ENCODE measurements at places on chromosomes 6 and 20.
A peak's percentile ranks its signal among the peaks of the same experiment; 100 is the strongest.

DNA sequence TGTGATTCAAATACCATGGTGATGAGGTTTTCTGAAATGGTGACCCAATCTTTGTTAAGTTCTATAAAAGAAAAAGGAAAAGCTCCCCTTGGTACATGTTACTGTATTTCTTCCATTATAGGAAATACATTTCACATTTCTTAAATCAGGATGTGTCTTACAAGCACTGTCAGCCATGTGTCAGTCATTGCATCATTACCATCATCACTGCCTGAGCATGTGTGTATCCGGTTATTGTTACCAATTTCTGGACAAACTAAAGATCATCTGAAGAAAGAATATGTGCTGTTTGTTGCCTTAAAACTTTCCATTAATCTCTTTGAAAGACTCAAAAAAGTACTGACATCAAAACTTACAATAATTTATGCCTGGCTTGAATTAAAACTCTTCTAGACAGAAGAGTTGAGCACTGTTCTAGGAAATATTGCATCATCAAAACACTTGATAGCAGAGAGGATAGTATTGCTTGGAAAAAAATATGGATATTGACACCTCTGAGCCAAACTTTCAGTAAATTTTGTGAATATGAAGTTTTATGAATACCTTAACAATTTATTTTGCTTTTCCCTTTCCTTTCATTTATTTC, 7.1 kb upstream of the TSPYL1 start:
- no peak for DNase-seq

- no peak for DNase-seq
Measured at GRCh38 chr20:54195483-54196472, 12.1 kb upstream of the PFDN4 start.

DNA sequence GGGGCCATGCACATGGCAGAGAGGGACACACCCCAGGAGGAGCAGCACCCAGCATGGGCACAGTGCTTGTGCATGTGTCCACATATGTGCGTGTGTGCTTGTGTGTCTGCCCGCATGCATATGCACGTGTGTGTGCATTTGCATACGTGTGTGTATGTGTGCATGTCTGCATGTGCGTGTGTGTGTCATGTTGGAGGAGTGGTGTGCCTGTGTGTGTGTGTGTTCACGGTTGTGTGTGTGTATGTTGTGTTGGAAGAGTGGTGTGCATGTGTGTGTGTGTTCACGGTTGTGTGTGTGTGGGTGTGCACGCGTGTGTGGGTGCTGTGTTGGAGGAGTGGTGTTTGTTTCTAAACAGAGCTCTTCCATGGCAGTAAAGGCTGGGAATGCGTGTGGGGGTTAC, 50.7 kb upstream of the SLCO4A1 start:
- no peak for DNase-seq

- no peak for DNase-seq
Measured at GRCh38 chr20:29326376-29327070, 1930.9 kb upstream of the DEFB115 start.

DNA sequence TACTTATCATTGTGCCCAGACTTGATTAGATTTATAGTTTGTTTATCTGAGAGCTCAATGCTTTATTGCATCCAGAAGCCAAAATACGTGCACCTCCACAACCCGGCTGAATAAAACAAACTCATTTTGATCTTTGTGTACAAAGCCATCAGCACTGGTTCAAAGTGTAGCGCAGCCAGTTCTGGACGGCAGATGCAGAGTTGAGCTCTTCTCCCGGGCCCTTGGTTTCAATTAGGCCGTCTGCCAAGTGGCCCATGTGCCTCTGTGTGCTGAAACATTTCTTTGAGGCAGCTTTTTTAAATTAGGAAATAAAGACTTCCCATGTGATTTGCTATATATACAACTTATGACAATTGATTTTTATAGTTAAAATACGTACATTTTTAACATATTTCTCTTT, 96.2 kb upstream of the RSPO3 start:
- DNase-seq: no peak

- no peak for DNase-seq
Measured at GRCh38 chr6:141265756-141266623, 866.7 kb upstream of the GJE1 start.

DNA sequence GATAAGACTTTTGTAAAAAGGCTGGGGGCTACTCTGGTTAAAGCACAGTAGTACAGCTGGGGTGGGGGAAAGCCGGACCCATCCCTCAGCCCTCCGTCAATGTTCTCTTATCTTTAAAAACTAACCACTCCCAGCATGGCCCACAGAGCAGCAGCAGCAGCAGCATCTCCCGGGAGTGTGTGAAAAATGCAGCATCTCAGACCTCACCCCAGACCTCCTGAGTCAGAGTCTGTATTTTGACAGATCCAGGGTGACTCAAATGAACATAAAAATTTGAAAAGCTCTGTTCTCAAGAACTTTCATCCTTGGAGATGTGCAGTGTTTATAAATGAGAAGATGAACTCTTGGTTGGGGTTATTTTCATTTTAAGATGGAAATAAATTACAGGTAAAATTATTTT, 277.7 kb upstream of the ECI2 start:
- no peak for DNase-seq

GRCh38 chr6:77180326-77180725, 283.0 kb downstream of the HTR1B start:
- DNase-seq: no peak

DNA sequence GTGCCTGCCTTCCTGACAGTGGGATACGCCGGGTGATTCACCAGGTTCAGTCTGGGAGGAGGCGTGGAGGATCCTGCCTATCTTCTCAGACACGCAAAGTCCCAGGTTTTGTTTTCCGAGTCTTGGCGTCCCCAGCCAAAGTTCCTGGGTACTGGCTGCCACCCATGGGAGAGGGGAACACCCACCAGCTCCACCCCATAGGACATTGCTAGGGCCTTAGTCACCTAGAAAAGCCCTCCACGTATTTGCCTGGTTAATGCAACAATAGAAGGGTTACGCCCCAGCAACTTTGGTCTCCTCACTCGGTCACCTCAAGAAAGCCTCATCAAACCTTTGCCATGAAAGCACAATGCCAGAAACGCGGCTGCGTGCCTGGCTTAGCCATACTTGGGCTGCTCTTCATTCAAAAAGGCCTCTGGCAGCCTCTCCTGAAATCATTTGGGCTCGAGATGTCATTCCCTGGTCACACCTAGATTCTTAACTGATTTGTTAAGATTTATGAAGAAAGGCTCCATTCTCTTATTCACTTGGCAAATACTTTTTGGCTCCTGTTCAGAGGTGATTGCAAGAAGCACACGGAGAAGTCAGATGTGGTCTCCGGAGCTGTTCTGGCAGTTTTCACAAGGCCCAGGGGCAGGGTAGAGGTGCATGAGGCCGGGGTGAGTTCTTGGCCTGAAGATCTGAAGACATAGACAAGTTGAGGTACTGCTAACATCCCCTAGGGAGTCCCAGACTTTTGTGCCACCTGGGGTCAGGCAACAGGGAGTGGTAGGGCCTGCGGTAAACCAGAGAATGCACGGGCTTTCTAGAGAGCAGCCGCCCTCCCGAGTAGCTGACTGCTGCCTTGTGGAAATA, 35.5 kb upstream of the ZNF133 start:
- no peak for DNase-seq

DNA sequence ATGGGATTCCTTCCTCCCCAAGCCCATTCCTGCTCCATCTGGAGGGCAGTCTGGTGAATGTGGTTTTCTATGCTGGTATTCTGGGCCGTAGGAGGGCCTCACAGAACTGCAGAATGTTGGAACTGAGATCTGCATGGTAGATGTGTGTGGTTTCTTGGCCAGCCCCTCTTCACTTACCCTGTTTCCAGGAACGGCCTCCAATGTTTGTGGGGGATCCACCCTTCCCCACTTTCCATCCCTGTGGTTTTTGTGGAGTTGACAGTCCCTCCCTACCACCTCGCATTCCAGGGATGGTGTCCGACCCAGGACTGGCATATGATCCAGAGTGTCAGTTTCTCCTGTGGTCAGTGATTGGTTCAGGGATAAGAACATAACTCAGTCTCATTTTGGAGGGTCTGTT, 26.7 kb upstream of the TMEM14A start:
- no peak for DNase-seq

- no peak for DNase-seq
Measured at GRCh38 chr6:168016176-168016620, 18.7 kb downstream of the KIF25 start.

GRCh38 chr6:4185419-4185818, 50.0 kb upstream of the ECI2 start:
- peak; percentile 17 for DNase-seq

GRCh38 chr6:129959358-129959930, 58.9 kb upstream of the L3MBTL3 start:
- no peak for DNase-seq

DNA sequence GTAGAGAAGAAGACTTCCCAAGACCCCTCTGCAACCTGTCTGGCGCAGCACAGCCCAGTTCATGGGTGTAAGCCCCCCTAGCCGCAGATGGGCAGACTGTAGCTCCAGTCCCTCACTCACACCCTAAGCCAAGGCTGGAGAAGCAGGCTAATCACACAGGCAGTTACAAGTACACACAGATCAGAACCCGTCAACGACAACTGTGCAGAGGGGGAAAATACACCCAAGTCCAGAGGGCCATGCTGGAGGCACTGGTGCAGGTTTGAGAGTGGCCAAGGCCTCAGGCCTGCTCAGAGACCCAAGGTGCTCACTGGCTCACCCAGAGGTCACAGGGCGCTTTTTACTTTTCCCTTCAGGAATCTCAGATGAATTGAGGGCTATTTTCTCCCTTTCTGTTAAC, 106.1 kb downstream of the NOL4L start:
- DNase-seq: no peak

- DNase-seq: no peak
Measured at GRCh38 chr6:19354181-19354580, 483.0 kb upstream of the ID4 start.

- no peak for DNase-seq
Measured at GRCh38 chr20:59331721-59332329, 31.4 kb downstream of the EDN3 start.

GRCh38 chr6:39953076-39953618, 18.9 kb upstream of the MOCS1 start:
- DNase-seq: no peak

DNA sequence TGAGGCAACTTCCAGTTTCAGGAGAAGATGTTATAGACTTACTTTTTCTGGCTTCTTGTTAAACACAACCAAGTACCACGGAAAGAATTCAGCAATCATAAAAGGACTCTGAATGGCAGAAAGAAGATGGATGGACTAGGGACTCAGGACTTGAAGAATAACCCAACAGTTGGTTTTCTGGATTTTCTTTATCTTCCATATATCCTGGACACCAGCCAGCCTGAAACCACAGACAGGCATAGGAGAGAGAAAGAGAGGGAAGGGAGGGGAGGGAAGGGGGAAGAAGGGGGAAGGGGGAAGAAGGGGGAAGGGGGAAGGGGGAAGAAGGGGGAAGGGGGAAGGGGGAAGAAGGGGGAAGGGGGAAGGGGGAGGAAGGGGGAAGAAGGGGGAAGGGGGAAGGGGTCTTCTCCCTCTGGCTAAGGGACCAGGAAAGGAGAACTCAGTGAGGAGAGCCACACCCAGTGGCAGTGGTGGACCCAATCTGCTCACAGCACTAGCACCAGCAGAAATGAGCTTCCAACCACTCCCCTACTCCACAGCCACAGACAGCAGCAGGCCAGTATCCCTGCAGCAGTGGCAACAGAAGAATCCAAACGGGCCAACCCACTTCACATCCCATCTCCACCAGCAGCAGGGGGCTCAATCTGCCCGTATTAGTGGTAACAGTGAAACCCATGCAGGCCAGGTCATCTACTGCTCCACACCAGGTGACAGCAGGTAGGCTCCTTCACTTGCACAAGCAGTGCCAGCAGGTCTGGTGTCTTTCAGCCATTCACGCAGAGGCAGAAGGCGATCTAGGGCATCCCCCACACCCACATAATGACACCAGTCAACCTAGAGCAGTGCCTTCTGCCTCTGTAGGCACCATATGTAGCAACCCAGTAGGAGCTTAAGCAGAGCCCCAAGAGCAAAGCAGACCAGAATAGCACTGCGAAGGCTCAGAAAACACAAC, 78.6 kb downstream of the TRMT6 start:
- DNase-seq: no peak

- DNase-seq: no peak
Measured at GRCh38 chr6:29941471-29941870, 861 bp upstream of the HLA-A start.

- no peak for DNase-seq
Measured at GRCh38 chr6:8758412-8758811, 323.1 kb upstream of the SLC35B3 start.

DNA sequence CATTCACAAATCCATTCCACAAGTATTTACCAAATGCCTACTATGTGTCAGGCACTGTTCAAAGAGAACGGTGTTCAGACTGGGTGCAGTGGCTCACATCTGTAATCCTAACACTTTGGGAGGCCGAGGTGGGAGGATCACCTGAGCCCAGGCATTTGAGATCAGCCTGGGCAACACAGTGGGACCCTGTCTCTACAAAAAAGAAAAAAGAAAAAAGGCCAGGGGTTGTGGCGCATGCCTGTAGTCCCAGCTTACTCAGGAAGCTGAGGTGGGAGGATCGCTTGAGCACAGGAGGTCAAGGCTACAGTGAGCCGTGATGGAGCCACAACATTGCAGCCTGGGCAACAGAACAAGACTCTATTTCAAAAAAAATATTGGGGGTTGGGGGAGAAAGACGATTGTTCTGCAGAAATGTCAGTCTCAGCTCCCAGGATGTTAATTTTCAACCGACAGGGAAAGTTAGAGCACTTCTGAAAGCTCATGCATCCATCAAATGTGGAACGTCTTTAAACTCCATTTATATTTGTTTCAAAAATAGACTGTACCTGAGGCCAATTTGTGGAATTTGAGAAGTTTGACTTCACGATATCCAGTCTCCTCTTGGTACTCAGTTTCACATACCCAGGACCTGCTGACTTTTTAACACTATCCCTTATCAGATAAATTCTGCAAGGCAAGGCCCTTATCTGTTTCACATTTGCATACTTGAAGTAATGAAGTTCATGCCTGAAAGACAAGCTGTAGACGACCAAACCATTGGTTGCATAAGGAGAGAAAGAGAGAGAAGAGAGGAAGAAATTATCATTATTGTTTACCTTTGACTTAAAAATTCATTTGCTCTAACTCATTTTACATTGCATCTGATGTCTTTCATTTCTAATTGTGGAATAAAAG, 14.8 kb upstream of the BTN3A2 start:
- DNase-seq: no peak

DNA sequence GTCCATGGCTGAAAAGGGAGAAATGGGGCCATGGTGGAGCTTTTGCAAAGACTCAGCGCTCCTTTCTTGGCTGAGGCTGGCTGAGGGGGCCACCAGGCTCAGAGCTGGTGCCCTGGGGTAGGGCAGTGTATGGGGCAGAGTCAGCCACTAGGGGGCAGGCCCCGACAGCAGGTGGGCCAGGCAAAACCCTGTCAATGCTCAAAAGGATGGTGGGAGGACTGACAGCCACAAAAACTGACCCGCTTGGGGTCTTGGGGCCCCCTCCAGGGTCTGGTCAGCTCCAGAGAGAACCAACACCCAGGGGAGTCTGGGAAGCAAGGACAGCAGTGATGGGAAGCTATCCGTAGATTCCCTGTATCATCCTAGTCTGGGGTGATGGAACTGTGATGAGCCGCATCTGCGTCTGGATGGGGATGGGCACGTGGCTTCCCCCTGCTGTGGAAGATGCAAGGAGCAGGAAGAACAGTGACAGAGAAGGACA, 306.9 kb downstream of the DHX35 start:
- DNase-seq: peak; percentile 35

Measured in stimulated activated CD4-positive, alpha-beta T cell treated with anti-CD3 and anti-CD28 coated beads, Interleukin-12 subunit alpha, Interleukin-12 subunit beta, amount 100 ng/mL, for 24 hours (primary cell).